ENCODE measurements at places on chromosomes 16 and 17.
A peak's percentile ranks its signal among the peaks of the same experiment; 100 is the strongest.

- DNase-seq: no peak
These were observed 51.4 kb downstream of the MFSD11 start for GRCh38 chr17:76789235-76789788.

DNA sequence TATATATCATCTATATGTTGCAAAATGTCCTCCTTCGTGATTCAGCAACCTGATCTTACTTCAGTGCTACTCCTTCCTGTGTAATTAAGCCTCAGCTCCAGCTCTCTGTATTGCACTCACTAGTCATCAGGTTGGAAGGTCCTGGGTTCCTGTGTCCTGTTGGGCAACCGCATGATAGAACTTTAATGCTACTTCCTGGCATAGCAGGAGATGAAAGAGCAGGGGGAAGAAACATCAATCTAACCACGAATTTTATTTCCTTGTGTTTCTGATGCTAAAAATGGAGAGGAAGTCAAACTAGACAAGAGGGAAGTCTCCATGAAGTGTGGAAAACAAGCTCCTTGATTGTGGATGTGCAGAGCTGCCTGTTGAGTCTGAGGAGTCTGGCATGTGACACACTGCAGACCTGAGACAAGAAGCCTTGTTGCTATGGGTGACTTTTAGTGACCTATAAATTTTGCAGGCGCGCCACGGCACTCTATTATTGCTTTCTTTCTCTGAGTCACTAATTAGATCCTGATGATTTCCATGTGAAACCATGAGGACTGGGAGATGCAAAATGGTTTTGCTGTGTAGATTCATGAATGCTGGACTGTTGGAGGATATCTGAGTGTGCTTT is 25.6 kb downstream of the IGSF6 start:
- peak; percentile 34 for DNase-seq

DNA sequence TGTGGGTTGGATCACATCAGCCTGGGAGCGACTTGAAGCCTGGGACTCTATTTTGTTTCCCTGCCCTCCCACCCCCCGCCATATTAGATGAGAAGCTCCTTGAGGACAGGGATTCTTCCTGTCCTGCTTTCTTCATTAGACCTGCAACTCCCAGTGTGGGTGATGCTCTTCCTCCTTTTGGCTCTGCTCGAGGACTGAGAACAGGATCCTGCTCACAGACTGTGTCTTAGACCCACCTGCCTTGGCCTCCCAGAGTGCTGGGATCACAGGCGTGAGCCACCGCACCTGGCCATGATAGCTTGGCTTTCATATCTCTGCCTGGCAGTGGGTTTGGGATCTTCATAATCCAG is 21.5 kb upstream of the TNS4 start:
- no peak for DNase-seq

DNA sequence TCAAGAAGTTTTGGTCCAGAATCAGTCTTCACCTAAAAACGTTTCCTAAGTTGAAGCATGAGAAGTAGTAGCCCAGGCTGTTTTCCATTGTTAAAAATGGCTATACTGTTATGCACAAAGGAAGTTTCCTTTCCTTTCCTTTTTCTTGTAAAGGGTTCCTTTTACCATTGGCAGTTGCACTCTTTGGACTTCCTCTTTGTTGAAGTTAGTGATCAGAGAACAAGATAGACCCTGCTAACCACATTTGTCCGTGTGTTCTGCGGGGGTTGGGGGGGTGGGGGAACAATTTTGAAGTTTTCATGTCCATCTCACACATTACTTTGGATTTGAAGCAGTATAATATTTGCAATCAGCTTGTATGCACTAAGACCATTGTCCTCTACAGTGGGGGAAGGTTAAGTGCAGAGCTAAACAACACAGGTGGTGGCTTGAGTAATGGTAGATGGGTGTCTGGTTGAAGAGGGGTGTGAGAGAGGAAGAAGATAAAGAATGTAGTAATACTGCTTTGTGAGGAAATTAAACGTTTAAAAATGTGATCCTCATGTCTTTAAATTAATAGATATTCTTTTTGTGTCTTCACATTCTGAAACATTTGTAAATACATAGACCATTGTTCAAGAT is 1.4 kb downstream of the LPCAT2 start:
- DNase-seq: no peak

DNA sequence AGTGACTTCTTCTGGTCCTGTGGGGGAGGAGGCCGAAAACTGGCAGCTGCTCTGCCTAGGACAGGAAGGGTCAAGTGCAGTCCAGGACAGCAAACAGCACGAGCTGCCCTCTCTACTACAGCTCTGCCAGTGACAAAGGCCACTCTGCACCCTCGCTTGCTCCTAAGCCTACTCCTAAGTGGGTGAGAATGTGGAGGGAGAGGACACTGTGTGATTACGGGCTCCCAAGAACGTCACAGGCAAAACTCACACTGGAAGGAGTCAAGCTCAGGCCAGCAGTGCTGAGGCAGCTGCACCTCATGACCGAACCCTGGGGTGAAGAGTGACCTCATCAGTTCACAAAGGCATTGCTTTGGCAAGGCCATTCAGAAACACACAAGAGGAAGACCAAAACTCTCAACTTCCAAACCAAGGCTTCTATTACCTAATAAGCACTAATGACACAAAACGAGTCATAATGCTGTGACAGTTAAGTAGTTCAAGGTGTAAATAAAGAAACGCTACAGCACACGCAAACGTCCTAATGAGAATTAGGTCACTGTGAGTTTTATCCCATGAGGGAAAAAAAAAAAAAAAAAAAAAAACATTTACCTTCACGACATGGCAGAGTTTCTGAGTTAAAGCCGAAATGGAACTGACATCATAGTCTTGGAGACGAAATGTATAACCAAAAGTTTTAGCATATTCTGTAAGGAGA is 35.1 kb downstream of the MARF1 start:
- no peak for DNase-seq

DNA sequence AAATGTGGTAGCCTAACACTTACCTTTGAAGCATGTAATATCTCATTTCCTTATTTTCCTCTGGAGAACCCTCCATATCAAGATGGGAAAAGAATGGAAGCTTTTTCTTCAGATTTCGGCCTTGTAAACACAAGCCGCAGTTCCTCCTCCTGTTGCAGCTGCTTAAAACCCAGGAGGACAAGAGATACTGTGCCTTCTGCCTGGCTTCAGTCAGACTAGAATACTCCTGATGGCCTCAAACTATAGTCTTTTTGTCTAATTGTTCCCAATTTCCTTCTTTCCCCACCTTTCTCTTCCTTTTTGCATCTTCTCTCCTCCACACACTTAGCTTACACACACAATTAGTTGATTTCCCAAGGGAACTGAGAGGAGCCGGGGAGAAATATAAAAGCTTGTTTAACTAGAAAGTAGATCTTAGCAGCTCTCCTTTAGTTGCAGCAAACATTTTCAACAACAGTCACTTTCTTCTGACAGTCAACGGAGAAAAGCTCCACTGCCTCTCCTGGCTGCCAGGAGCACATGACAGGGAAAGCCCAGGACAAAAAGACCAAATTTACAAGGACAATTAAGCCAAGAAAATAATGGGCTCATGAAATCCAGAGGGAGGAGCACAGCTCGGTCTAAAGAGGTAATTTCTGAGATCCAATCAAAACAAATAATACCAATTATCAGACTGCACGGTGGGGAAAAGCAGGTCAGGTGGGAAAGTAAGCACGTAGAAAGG is 76.4 kb upstream of the C17orf78 start:
- no peak for DNase-seq

- DNase-seq: no peak
These were observed at the start of gene SYCE1L for GRCh38 chr16:77199211-77199610. SYCE1L (plus strand) TSS chr16:77199408; CDS start chr16:77199452, 44 bp downstream.

- DNase-seq: no peak
These were observed 11.5 kb downstream of the CENPN start for GRCh38 chr16:81018496-81018895.

DNA sequence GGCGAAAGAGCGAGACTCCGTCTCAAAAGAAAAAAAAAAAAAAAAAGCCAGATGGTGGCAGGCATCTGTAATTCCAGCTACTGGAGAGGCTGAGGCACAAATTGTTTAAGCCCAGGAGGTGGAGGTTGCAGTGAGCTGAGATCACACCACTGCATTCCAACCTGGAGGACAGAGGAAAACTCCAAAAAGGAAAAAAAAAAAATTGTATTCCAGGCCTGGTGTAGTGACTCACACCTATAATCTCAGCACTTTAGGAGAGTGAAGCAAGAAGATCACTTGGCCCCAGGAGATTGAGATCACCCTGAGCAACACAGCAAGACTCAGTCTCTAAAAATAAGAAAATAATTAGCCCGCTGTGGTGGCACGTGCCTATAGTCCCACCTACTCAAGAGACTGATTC is 20.1 kb downstream of the HBQ1 start:
- no peak for DNase-seq

- DNase-seq: no peak
These were observed 505.8 kb upstream of the ERCC4 start for GRCh38 chr16:13414154-13414553.

- DNase-seq: no peak
These were observed 40.7 kb downstream of the KSR1 start for GRCh38 chr17:27496971-27497370.

GRCh38 chr17:80743181-80743771 is 198.6 kb downstream of the RPTOR start:
- no peak for DNase-seq

DNA sequence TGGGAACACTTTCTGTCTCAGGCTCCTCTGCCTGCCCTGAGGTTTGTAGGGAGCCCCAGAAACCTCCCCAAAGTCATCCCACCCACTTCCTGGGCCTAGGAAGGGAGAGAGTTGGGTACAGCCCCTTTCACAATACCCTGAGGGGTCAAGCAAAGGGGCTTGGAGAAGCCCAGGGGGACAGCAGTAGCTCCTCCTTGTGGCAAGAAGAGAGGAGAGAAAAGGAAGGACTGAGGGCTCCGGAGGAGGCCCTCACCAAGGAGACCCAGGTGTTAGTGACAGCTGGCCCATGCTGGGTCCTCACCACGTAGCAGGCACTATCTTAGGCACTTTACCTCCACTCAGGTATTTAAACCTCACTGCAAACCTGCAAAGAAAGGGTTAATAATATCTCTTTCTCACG is 112.8 kb downstream of the IRX5 start:
- DNase-seq: no peak

DNA sequence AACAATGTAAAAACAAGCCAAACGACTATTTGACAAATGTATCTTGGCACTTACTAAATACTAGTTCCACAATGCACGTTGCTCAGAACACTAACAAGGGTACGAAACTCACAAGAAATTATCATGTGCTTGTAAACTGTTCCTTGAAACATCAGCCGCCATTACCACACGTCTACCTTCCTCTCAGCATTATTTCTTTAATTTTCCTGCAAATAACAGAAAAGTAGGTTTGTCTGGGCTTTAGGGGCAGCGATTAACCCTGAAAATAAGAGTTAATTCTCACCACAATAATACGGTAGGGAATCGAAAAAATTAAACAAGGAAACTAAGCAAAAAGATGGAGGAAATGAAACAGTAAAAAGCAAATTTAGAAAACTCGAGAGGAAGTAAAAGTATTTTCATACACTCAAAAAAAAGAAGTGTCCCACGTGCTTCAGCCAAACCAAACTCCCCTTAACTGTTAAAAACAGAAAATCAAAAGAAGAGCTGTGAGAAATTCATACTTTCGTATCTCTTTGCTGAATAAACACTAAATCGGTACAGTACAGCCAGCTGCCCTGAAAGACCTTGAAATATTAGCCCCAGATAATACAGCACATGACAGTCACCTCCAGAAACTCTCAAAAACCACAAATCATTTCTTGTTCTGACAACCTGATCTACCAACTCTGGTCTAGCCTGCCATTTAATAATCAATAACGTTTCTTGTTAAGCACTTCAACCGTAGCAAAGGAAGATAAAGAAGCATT is 1.2 kb downstream of the ARHGAP17 start:
- no peak for DNase-seq

GRCh38 chr16:84922351-84923120 is 88.8 kb downstream of the ZDHHC7 start:
- no peak for DNase-seq

DNA sequence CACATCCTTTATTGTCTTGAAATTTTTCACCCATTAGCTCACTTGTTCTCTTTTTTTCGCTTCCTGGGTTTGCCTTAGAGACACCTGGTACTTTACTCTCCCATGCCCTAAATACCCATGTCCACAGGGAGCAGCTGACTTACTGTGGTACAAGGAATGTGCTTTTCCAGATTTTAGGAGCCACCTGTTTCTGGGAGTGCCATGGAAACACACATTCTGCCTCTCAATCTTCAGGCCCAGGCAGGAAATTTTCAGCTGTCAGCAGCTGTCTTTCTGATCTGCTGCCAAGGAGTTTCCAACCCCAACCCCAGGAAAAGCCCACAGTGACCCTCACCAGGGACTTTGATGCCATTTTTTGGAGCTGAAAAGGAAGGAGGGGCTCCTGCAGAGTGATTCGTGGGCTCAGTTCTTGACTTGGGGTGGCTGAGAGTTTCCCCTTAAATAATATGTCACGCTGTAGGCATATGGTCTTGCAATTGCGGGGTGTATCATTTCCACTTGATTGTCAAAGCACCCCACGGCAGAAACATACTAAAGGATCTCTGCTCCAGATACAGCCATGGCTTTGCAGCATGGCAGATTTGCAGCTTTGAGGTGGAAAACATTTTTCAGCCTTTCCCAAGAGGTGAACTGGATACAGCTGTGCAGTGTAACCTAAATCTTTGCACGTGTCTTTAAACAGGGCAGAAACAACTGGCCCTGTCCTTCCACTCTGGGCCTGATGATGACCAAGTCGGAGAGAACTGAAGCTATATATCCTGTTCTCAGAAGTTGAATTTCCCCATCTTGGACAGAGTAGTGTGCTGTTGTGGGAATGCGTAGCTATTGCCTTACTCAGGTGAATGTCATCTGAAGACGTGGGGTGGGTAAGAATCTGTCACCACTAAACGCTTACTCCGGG is 19.2 kb downstream of the RBFOX1 start:
- no peak for DNase-seq

- no peak for DNase-seq
These were observed 10.3 kb upstream of the CORO1A start for GRCh38 chr16:30173054-30173453.

DNA sequence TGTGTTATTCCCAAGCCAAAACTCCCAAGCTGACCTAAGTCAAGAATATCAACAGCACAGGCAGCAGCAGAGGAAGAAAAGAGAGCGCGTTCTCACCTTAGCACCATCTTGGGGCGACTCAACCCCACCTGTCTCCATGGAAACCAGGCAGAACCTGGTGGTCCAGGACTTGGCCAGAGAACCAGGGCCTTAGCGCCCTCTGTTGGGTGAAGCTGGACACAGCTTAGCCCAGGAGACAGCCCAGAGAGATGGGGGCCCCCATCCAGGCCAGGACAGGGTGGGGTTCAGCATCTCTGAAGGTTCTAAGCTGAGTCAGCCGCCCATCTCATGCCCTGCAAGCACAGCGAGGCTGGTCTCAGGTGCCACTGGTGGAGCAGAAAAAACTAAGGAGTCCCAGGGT is 60.1 kb upstream of the TMEM132E start:
- DNase-seq: no peak

- DNase-seq: no peak
These were observed 1.9 kb downstream of the MED11 start for GRCh38 chr17:4733073-4733531.

DNA sequence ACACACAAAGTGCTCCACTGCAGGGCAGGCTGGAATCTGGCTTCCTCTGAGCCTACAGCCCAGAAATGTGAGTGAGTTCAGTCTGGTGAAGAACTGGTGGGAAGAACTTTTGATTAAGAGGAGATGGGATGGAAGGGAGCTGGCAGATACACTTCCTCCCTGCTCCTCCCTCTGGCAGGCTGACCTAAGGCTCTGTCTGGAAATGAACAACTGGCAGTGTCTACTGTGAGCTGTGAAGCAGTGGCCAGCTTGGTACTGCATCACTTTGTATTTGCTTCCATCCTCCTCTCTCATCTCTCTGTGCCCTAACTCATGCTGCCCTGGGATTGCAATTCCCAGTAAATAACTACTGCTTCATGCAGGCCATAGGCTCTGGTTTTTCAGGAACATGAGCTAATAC is 45.6 kb downstream of the MAF start:
- no peak for DNase-seq

- DNase-seq: no peak
These were observed 339.4 kb downstream of the CDH11 start for GRCh38 chr16:64782484-64782883.
